SK-N-DZ (cell line): ENCODE measurements at places on chromosomes 3 and 15.

DNA sequence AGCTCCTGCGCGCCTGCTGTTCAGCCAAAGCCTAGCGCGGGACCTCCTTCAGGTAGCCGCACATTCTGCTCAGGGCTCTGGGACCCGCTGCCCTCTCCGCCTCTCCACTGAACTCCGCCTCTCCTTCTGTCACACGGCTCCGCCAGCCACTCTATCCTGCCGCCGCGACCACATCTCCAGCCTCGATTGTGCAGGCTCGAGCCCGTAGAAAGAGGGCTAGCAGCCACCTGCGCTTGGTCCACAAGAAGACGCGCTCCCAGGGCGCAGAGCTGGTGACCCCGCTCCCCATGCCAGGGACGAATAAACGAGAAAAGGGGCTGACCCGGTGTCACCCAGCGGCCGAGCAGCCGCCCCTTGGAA lies 1.1 kb upstream of the VIPR1 start:
- DNase-seq, result no peak

DNA sequence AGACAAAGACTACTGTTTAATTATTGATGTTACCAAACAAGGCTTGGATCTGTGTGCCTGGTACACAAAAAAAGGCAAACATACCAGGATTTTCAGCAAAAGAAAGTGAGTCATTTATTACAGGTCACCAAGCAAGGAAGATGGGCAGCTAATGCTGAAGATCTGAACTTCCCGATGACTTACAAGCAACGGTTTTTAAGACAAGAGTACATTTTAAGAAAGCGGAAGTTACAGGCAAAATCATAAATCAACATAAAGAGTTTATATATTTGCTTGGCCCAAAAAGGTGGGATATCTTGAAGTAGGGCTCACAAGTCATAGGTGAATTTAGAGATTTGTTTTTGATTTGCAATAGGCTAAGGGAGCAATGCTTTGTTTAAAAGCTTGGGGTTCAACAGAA lies 125.4 kb upstream of the SPATA16 start:
- DNase-seq, result no peak

- no peak for DNase-seq
Measured at GRCh38 chr3:158110658-158111018, 749 bp downstream of the RSRC1 start.

- no peak for DNase-seq
Measured at GRCh38 chr15:81331600-81331999, 7.7 kb upstream of the STARD5 start.

DNA sequence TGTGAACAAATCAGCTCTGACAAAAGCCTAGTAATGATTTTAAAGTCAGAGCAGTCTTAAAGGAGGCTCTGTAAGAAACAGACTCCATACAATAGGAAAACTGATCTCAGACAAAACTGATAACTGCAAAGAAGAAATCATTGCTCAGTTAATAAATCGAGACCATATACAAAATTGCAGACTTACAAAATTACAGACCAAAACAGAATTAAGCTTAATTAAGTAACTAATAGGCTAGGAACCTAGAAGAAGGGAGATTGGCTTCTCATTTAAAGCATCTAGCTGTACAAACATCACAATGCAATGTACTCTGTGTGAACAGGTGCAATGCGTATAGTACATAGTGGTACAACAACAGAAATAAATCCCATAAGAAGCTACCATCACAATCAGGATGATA lies 46.3 kb downstream of the ZBTB20 start:
- DNase-seq, result no peak

DNA sequence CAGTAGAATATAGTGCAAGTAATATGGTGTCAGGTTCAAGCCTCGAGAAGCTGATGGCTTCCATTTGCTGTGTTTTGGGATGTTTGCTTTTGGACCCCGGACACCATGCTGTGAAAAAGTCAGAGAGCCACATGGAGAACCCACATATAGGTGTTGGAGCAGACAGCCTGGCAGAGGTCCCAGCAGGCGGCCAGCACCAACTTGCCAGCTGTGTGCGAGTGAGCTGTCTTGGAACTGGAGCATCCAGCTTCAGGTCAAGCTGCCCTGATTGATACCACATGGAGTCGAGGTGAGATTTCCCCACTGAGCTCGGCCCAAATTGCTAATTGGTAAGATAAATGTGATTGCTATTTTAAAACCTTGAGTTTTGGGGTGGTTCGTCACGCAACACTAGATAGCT lies 185.7 kb upstream of the TBL1XR1 start:
- DNase-seq, result no peak

DNA sequence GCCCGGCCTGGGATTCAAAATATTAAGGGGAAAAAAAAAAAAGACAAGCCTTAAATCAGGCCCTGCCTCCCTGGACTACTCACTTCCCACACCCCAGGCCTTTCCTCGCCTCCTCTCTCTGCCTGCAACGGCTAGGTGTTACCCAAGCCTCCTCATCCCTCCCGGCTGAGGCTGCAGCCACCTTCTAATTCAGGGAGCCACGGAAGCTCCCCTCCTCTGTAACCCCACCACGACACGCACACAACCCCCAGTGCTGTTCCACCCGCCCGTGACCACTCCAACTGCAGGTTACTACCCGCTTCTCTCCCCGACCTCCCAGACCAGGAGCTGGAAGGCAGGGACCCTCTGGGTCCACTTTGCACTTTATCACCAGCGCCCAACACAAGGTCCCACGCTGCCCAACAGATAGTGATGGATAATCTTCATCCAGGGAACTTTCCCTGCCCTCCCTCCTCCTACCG lies 936 bp downstream of the KIF7 start:
- no peak for DNase-seq

DNA sequence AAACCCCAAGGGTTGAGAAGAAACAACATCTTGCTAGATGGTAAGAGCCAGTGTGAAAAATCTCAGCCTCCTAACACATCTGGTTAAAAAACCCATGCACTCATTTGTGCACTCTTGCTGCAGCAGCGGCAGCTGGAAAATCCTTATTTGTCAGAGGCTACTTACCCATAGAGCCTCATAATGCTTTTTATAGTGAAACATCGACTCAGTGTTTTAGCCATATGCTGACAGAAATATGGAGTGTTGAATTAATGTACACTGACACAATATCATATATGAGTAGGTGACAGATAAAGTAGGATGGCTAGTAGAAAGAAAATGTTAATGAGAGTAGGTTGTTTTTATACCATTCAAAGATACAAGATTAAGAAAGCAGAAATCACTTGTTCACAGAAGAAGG lies 13.0 kb downstream of the SLC9A9 start:
- no peak for DNase-seq

GRCh38 chr3:146861262-146861661 lies 256.1 kb upstream of the PLSCR5 start:
- DNase-seq, result no peak

DNA sequence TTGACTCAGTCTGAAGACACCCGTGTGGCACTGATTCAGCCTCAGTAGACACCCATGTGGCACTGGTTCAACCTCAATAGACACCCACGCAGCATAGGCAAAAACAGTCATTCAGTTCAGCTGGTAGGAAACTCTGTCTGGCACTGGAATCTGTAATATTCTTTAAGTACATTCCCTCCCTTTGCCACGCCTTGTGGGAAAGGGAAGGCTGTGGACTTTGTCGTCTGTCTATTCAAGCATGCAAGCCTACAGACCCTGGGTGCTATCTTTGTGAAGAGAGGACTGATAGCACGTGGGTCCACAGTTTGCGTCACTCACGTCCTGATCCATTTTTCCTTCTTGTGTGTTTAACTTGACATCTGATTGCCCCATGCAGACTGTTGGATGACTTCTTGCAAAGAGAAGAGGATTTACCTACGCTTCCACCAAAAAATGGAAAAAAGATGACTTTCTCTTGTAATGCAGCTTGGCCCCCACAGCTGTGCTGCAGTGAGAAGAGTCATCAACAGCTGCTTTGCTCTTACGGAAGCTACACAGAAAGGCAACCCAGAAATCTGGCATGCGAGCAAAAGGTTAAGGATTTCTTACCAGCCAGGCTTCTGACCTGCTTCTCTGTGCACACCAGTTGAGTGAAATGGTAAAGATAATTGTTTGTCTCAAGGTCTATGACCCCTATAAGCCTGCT lies 278.1 kb downstream of the ULK4 start:
- DNase-seq, result no peak

DNA sequence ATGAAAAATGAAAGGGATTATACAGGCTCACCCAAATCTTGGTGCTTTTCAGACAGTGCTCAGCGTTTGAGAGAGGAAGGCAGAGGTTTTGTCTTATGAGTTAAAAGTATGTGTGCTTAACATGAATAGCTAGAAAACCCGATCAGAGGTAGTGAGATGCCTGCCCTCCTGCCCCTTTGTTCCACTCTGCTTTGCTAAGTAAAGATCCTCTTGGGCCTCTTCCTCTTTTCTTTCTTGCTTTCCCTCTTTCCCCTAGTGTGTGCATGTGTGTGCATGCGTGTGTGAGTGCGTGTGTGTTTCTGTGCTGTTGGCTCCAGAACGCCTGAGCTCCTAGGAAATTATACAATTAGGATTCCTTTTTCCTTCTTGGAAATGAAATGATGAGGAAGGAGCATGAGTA lies 261.3 kb upstream of the NR2E3 start:
- DNase-seq, result no peak

GRCh38 chr15:26177816-26178215 lies 314.7 kb upstream of the ATP10A start:
- no peak for DNase-seq

- DNase-seq, result no peak
Measured at GRCh38 chr15:36364377-36364776, 215.0 kb upstream of the CDIN1 start.

- DNase-seq, result no peak
Measured at GRCh38 chr3:51269466-51269865, 115.6 kb upstream of the MANF start.

DNA sequence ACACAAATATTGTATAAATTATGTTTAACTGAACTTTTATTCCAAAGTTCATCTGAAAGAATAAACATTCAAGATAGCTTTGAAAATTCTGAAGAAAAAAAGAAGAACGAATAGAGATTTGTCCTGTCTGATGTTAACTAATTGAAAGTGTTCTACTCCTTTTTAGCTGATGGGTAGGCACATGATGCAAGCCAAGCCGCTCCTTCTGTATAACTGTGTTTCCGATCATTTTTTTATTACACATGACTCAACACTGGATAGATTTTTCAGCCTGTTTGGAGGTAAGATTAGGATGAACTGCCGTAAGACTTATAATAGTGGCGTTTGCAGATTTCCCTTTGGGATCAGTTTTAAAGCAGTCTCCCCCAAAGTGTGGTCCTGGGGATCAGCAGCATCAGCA lies 19.0 kb downstream of the NSUN3 start:
- no peak for DNase-seq

DNA sequence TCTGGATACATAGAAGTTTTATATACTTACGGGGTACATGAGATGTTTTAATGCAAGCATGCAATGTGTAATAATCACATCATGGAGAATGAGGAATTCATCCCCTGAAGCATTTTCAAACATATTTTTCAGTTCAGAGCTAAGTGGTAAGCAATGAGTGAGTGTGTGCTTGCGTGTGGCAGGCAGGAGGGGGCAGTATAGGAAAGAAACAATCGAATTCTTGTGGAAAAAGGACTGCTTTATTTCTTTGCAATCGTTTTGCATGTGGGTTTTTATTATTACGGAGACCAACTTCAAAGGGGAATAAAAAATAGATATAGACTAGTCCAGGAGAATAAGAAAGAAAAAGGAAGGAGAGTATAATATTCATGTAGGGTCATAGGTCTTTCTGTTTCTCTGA lies 271.6 kb downstream of the CHL1 start:
- no peak for DNase-seq

GRCh38 chr3:190984502-190985244 lies 122.2 kb upstream of the GMNC start:
- DNase-seq, result no peak

DNA sequence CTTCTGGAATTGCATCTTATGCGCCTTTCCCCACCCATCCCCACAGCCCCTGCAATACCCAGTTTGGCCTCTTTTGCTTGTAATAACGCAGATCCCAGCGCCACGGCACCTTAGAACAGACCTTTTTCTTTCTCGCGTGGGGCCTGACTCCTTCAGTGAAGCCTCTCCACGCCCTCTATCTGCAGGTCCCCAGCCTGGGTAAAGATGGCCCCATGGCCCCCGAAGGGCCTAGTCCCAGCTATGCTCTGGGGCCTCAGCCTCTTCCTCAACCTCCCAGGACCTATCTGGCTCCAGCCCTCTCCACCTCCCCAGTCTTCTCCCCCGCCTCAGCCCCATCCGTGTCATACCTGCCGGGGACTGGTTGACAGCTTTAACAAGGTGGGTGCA lies 594 bp downstream of the CRELD1 start:
- no peak for DNase-seq

DNA sequence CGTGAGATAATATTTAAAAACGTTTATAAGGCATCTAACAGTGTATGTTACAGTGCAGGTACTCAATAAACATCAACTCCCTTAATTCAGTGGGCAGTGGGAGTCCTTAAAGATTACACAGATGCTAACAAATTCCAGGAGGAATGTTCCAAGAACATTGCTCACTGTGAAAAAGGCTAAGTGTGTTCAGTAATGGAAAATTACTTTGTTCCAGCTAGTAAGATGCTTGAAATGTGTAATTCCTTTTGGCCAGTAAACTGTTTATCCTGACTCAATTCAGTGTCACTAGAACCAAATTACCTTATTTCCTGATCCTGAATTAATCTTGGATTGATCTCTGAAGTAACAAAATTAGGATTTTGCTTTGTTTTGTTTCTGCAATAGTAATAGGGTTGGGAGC lies 54.2 kb upstream of the SEMA6D start:
- DNase-seq, result no peak

DNA sequence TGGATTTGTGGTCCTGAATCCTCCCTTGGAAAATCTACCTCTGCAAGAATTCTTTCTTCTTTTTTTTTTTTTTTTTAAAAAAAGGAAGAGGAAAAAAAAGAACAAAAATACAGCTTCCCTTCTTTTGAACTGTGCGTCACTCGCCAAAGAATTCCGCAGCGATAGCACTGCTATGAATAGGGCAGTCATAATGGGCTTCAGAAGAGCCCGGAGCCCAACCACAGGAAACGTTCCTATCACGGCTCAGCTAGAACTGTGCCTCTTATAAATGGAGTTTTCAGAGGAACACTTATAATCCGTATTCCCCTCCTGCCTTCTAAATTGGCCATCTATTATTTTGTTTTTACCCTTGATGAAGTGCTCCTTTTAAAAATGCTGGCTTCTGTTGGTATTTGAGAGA lies 227.7 kb downstream of the ADAMTS17 start:
- no peak for DNase-seq

DNA sequence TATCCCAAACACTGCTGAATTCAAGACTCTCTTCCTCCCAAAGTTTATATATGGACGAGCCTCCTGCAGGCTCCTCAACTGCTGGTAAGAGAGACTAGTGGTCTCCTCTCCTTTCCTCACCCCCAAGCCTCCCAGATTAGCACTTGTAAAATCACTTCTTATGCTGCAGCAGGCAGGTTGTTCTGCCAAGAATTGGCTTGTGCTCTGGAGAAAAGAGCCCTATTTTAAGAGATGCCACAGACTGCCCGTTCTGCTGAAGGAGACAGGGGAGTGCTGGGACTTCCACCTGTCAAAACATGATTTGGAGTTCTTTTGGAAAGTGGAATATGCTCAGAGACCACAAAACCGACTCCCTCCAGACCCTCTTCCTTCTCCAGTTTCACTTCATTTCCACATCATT lies 230.9 kb upstream of the EIF1B start:
- DNase-seq, result no peak
